ENCODE measurements at places on chromosomes 11 and 22.

DNA sequence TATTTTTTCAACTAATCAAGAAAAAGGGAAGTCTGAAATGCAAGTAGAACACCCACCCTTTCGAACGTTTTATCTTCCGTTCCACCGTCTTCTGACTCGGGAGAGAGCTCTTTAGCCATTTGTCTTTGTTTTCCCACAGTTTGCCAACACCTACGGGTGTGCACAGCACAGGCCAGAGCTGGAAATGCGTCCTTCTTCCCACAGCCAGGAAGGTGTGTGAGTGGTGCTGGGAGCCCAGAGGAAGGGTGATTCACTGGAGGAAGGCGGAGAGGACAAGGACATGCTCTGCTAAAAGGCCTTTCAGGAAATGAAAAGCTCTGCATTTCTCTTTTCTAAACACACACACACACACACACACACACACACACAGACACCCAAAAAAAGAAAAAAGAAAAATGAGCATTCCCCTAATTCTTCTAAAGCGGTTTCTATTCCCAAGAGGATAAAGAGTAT is 18.5 kb downstream of the ENDOD1 start:
- ATAC-seq: no peak

- peak; percentile 95 for ATAC-seq
These were observed 22.8 kb downstream of the PITPNB start for GRCh38 chr22:27896245-27896644.

DNA sequence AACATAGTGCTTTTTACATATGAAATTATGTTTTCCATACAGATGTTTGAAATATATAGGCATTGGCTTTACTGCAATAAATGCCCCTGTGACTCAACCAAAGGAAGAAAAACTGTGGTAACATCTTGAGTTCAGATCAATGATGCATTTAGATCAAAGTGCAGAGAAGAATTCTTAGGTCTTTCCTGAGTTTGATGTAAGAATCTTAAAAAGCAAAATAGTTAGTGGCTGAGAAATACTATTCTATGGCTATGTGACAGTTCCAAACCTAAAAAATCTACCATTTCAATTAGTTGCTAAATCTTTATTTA is 93.7 kb downstream of the SOX6 start:
- ATAC-seq: no peak

DNA sequence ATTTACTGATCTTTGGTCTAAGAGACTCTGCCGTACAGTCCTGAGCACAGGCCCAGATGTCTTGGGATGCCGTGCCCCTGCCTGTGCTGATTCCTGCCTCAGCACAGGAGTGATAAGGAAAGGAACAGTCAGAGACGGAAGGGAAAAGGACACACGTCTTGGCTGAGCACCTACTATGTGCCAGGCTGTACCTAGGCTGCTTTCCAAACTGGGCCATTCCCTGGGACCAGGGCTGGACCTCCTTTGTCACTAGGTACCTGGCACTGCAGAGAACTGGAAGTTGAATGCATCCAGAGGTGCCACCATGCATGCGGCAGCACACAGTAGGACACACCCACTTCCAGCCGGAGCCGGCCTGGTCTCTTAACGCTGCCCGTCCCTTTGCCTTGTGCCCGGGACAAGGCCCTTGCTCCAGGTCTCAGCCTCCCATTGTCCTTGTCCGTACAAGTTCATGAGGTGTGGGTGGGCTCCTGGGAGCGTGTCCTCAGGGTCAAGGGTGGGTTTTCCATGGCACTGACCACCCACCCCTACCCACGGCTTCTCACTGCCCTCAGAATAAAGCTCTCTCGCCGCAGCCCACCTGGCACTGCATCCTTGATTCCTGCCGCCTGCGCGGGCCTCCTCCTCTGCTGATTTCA is 1.1 kb upstream of the SSTR3 start:
- ATAC-seq: no peak

DNA sequence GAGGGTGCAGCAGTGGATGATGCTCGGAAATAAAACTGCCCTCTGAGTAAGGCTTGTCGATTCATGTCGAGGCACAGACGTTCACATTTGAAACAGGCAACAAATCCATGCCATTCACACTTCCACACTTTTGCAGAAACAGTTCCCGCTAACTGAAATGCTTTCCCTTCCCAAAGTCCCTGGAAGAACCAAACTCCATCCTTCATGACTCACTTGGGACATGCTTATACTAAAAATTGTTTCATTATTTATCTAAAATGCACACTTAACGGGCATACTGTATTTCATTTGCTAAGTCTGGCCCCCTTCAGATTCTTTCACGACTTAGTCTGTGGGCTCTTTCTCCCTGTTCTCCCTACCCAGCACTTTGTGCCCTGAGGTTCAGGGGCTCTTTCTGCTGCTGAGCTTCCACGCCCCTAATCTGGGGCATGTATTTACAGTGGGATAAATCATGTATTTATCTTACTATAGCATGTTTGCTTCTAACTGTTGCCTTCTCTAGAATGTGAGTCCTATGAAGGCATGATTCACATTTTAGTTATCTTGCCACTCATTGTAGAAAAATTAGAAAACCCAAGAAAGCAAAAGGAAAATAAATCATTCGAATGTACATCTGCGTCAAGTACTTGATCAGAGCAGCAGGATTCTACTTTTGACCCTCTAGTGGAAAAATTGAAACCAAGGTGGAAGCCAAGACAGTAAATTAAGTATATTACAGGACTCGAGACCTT is 12.5 kb downstream of the SCGB1A1 start:
- no peak for ATAC-seq

GRCh38 chr11:79269611-79270307 is 171.1 kb downstream of the TENM4 start:
- no peak for ATAC-seq

DNA sequence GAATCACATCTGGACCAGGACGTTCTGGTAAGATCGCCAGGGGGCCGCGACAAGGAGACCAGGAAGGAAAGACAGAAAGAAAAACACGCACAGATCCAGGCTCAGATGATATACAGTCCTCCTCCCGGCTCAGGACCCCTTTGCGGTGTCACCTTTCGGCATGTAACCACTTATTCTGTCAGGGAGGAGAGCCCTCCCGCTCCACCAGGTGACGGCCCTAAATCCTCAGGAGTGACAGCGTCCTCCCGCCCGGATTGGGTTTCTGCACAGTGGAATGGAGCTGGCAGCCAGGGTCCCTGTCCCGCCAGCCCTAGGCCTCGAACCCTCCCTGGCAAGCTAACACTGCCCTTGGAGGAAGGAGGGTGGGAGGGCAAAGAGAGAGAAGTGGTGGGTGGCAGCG is 24.3 kb upstream of the KCNQ1OT1 start:
- ATAC-seq: no peak

GRCh38 chr22:49349841-49350381 is 477.8 kb downstream of the BRD1 start:
- ATAC-seq: no peak

DNA sequence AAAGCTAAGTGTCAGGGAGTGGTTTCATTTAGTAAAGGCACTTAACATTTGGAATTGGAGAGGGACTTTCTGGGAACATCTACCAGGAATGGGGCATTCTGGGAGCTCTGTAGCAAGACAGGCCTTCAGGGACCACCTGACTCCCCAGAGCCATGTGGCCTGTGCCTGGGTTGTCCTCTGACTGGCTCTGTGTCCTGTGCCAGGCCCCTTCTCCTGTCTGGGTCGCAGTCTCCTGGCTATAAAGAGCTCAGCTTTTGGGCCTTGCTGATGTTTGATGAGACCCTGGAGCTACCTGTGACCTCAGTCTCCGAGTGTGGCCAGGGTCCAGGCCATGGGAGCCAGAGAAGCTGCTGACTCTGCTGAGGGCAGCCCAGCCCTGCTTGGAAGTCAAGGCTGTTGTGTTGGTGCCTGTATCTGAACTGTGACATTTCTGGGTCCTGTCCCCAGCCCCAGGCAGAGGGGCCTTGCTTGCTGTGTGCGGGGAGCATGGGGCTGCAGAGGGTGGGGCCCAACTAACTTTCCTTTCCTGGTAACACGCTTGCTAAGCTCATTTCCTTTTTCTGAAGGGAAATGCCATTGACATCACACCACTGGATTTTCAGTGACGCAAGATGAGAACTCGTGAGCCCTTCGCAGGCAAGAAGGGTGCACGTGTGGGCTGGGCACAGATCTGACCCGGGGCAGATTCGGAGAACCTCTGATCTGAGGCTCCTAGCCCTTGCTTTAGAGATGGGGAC is 41.3 kb downstream of the LRRC32 start:
- ATAC-seq: peak; percentile 41

DNA sequence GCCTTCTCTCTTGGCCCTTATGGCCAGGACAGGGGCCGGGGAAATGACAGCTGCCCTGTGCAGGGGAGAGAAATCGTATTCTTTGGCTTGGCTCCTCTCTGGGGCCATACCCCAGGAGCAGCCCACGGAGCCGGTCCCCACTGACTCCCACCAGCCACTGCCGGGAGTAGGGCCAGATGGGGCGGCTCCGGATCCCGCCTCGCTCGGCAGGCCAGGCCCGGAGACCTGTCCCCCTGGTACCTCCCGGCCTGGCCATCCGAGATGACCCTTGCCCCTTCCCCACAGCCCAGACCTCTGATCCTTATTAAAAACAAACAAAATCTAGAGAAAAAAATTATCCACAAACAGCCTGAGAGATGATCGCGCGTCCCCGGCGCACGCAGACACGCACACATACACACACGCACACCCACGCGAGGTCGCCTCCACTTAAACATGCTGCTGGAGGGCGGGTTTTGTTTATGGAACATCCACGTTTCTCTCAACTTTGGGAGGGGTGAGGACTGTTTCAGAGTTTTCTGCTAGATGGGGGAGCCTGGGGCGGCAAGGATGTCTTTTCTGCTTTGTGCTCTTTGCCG is 59.1 kb downstream of the IGLL1 start:
- no peak for ATAC-seq

All from activated T-helper 17 cell treated with anti-CD3 and anti-CD28 coated beads, Interleukin-2, amount 50 U/mL, for 72 hours (primary cell).